Peyer's patch (tissue), 4 donors: ENCODE measurements at places on chromosomes 12 and 14. TPM values are rescaled to one million over a fixed set of nuclear protein-coding genes. Genes with fewer than 3 reads are reported as not detected.

GRCh38 chr14:37263656-37264236 lies 66.0 kb downstream of the MIPOL1 start:
- DNase-seq, result no peak

DNA sequence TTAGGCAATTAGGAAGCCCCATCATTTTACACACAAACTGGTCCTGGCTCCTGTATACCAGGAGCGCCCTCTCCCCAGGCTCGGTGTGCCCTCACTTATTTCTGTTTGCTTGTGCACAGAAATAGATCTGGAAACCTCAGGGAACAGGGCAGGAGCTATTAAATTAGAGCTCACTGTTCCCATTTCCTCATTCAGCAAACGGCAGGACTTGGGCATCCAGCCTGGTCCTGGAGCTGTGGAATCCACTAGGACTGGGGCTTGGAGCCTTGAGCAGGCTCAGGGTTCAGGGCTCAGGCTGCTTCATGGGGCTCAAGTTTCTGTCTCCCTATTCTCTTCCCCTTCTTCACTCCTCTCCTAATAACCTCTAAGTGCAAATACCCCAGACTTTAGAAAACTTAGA lies 91.3 kb downstream of the VCPKMT start:
- no peak for DNase-seq

- DNase-seq, result no peak
Measured at GRCh38 chr14:28608851-28609828, 157.4 kb upstream of the FOXG1 start.

GRCh38 chr14:63454436-63454835 lies 88.7 kb downstream of the PPP2R5E start:
- no peak for DNase-seq

DNA sequence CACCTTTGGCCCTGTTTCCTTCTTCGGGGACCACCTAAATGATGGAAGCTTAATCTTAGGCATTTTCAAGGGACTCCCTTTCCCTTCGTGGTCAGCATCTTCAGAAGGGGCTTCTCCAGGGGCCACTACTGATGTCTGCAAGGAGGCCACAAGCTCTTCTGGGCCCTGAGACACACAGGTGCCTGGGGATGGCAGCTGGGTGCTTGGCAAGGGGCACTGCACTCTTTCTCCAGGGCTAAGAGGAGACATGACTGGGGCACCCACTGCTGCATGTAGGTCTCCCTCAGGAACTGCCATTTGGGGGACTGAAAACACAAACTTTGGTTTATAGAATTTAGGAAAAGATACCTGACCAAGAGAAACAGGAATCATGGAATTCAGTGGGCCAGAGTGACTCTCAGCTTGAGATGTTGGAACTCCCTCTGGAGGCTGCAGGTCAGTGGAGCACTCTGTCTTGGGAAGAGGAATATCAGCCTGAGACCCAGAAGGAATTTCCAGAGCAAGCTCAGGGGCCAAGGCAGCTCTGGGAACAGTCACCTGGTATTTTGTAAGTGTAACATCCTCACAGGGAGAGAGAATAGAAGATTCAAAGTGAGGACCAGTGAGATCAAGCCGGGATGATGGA lies 16.0 kb downstream of the PLD4 start:
- no peak for DNase-seq

DNA sequence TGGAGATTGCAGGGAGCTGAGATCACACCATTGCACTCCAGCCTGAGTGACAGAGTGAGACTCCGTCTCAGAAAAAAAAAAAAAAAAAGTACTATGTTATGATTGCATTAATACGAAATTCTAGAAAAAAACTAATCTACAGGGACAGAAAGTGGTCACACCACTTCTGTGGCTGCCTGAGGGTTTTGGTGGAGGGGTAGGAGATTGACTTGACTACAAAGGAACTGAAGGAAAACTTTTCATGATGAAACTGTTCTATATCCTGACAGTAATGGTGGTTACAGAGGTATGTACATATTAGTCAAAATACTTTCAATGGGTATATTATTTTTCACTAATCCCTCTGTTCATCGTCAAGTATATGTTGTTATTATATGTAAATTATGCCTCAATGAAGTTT lies 42.1 kb downstream of the FOXN3 start:
- no peak for DNase-seq

DNA sequence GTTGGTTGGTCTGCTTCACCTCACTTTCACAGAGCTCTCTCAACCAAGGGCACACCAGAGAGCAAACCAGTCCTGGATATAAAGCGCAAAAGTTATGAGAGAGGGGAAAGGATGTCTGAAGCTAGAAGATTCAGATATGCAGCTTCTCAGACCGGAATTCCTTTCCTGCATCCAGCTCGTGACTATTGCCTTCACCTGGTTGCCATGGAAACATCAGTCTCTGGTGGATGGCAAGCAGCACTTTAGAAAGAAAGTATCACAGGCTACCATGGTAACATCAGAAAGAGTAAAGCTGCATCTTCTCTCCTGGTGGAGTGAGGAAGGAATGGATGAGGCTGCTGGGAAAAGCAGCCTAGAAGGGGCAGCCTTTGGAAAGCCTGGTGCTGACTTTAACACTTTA lies 13.7 kb downstream of the REM2 start:
- DNase-seq, result no peak

GRCh38 chr12:132131229-132131628 lies 12.9 kb downstream of the DDX51 start:
- DNase-seq, result no peak

Gene ANAPC5
- total RNA-seq, result 150 TPM

Gene RND1
- 0.80 TPM for total RNA-seq

Gene RAB5B
- 96.6 TPM for total RNA-seq

Gene ABCC9
- total RNA-seq, result 2.4 TPM

Gene AKAP6
- total RNA-seq, result 21.5 TPM

Gene IL22
- not detected for total RNA-seq

Gene CCDC38
- not detected for total RNA-seq

Gene TMEM132D
- 0.27 TPM for total RNA-seq
